ENCODE measurements at places on chromosomes 13 and 19. TPM values are rescaled to one million over a fixed set of nuclear protein-coding genes. Genes with fewer than 3 reads are reported as not detected.
A peak's percentile ranks its signal among the peaks of the same experiment; 100 is the strongest.

- no peak for DNase-seq
Measured at GRCh38 chr13:41716236-41716635, 244.7 kb downstream of the VWA8 start.

- DNase-seq: peak; percentile 47
Measured at GRCh38 chr19:2428321-2428690, 920 bp upstream of the TIMM13 start.

DNA sequence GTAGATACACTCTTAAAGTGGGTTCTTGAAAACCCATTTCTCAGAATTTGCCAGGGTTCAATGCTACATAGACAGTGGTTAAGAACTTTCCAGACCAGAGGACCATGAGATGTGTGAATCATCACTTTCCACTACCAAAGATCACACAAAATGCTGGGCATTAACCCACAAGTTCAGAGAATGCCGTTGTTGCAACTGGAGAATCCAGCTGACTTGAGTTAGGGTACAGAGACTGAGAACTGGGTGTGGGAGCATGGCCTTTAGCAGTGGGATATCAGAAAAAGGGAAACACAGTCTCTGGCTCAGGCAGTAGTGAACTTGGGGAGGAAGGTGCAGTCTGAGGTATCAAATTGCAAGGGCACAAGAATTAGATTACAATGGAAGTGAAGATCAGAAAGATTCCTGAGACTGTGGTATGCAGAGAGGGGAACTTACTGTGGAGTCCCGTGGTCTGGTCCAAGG is 51.5 kb upstream of the WDFY2 start:
- DNase-seq: no peak

DNA sequence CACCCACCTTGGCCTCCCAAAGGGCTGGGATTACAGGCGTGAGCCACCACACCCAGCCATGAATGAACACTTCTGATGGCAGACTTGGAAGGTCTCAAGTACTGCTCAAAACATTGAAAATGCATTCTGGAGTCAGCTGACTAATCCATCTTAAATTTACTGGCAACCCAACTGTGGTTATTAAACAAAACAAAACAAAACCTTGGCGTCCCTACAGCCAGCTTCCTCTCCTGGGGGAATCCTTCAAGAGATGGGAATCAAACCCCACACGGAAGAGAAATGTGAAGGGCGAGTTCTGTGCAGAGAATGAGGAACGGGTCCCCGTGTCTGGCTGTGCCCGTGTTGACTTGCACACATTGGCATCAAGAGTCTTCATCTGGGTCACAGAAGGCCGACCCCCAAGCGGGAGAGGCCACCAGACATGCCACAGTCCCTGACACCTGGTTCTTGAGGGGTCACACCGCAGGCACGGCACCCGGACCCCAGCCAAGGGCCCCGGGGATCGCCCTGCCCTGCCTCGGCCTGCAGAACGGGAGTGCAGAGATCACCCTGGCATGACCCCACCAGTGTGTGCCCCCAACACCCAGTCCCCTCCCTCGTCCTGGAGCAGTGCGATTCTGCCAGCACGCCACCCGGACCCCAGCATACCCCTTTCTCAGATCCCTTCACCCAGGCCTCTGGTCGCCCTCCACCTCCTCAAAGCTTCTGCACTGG is 3.2 kb downstream of the MAP2K2 start:
- DNase-seq: no peak

DNA sequence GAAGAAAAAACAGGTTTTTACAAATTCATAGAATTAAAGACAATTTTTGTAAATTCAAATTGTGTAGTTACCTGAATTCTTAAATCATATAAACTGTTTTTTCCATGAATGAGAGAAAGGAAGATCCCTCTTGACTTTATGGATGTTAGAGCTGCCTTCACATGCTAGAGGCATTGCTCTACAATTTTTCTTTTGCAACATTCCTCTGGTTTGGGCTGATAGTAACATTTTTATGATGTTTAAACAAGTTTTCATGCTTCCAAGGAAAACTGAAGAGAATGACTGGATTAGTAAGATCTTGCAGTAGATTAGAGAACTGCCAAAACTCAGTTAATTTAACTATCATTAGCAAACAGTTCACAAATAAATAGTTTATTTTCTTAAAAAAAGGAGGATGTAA is 250.6 kb downstream of the GPC6 start:
- DNase-seq: no peak

GRCh38 chr19:52270266-52270885 is 989 bp downstream of the ZNF766 start:
- DNase-seq: peak; percentile 22

GRCh38 chr13:76992548-76993001 is 694 bp downstream of the CLN5 start:
- peak; percentile 49 for DNase-seq

DNA sequence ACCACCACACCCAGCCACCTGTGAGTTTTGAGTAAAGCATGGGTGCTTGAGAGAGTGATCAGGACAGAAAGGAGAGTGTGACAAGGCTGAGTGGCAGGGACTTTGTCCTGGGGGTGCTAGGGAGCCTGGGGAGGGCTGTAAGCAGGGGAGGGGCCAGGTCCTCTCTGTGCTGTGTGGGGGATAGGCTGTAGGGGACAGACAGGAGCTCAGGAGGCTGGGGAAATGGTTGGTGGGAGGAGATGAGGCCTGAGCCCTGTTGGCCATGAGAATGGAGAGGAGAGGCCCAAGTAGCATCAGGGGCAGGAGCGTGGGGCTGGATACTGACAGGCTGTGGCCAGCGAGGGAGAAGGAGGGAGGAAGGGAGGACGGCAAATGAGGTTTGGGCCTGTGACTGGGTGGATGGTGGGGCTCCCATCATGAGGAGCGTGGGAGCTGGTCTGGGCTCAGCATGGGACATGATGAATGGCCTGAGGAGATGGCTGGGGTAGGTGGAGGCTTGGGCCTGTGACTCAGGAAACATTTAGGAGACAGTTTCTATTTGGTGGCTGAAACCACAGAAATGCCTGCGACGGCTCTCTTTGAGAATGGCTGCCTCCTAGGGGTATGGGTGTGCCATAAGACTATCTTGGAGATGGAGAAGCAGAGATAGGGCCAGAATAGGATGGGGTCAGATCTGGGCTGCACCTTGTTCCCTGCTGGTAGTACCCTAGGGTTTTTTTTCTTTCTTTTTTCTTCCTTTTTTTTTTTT is 25.0 kb downstream of the GRIN2D start:
- DNase-seq: no peak

DNA sequence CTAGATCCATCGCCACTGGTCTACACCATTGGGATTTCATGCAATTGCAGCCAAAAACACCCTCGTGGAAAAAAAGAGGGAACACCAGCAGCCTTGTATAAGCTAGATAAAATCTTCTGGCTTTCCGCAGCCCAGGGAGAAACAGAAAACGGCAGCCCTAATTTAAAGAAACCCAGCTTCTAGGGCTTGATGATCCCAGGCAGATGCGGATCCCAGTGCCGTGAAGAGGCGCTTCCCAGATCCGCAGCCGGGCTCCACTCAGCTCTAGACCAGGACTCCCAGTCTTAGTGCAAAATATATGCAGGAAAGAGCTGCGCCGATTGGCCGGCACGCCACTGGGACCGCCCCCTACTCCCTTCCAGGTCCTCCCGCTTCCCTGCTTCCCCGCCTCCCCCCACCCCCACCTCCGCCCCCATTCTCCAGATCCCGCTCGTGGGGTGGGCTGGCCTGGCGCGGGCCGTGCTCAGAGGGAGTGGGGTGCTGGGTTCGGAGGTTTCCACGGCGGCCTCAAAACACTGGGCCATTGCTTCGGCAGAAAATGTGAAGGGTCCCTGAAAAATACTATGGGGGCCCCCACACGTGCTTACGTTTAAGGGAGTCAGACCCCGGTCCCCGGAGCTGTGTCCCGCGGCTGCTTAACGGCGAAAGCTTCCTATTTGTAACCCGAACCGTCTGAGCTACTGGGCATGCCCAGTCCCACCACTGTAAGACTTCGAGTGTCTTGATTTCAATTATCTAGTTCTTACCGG is 63.1 kb downstream of the SERP2 start:
- DNase-seq: peak; percentile 97

- no peak for DNase-seq
Measured at GRCh38 chr13:73948848-73949529, 185.2 kb downstream of the KLF12 start.

DNA sequence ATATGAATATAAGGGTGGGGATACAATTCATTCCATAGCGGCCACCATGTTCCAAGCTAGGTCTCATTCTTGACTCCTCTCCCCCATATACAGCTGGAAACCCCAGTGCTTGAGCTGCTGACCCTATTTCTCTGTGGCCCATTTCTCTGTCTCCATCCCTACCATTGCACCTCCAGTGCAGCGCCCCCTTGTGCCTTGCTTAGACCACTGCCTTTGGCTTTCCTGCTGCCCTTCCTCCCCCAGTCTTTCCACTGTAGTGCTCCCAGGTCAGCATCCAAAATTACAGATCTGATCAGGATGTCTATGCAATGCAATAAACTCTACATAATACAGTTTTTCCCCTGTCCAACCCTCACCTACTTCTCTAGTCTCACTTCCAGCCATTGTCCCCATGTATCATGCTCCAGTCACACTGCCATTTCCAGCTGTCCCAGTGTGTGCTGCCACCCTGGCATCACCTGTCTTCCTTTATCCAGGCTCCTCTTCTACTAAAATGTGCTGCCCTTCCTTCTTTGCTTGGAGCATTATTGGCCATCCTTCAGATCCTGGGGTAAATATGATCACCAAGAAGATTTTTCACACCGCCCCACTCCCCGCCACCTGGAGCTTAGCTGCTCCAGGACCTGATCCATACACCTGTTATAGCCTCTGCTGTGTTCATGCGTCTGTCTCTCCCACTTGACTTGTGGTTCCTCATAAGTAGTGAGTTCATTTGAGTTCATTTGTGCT is 199.4 kb upstream of the IPO5 start:
- DNase-seq: no peak

DNA sequence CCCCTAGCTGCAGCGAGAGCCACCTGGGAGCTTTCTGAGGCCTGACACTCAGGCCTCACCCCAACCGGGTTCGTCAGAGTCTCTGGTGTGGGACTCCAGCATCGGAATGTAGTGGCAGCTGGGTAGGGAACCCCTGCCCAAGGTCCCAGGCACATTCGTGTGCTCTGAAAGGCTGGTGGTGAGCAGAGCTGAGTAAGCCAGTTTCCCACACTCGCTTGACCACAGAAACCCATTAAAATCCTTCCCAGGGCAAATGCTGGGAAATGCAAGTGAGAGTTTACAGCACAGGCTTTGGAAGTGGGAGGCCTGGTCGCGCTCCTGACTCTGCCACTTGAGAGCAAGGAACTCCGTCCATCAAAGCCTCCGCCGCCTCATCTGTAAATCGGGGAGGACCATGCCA is 4.2 kb downstream of the TRAPPC6A start:
- DNase-seq: no peak

- no peak for DNase-seq
Measured at GRCh38 chr19:16226878-16227836, 29.4 kb downstream of the AP1M1 start.

DNA sequence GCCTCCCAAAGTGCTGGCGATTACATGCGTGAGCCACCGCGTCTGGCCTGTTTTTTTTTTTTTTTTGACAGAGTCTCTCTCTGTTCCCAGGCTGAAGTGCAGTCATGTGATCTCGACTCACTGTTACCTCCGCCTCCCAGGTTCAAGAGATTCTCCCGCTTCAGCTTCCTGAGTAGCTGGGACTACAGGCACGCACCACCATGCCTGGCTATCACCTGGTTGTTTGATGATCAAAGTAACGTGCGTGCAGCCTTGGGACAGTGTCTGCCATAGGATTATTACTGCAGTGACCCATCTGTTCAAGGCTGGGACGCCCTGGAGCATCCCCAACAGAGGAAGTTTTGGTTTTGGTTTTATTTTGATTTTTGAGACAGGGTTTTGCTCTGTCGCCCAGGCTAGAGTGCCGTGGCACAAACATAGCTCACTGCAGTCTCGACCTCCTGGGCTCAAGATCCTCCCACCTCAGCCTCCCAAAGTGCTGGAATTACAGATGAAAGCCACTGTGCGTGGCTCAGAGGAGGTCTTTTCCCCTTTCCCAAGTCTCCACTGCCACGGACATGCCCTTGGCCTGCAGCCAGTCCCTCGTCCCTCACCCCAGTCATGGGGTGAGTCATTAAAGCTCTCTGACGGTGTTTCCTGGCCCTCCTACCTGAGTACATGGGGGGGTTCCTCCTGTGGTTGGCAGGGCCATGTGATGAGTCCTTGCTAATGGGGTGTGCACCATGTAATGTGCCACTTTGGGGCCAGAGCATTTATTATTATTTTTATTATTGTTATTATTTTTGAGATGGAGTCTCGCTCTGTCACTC is 65.6 kb downstream of the IER2 start:
- DNase-seq: no peak

DNA sequence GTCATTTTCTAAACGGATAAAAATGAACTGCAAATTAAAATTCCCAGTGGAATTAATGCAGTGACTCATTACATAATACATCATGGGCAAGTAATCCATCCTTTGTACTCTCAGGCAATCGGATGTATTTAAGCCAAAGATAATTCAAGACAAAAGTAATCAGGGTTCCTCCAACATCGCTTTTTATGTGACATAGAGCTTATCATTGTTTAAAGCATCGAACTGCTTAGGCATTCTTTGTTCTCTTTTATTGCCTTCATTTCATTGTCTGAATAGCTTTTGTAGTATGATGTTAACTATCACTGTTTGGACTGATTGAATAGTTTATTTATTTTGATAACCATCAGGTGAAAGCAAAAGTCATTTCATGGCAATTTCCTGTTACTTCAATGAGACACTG is 209.4 kb downstream of the ITGBL1 start:
- no peak for DNase-seq

DNA sequence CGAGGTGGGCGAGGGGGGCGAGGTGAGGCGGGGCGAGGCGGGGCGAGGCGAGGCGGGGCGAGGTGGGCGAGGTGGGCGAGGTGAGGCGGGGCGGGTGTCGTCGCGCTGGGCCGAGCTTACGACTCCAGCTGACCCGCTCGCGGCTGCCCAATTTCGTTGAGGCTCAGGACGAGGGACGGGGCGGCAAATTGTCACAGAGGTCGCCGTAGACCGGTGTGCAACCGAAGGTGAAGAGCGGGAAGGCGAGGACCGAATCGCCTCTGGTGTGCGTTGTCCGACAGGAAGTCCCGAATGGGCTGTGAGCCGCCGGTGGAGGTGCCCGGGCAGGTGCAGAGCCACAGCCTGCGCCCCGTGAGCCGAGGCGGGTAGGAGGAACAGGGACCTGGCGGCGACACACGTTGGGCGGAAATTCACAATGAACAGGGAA is at the start of gene LACC1:
TSS of gene LACC1 (plus strand) at position 150 of the 427 bp plus-strand sequence. CDS start 1,082 bp downstream, outside the sequence.
- DNase-seq: no peak

The CILP2 gene
- polyA plus RNA-seq: 6.5 TPM

The GDF15 gene
- 0.53 TPM for polyA plus RNA-seq

The KLK8 gene
- 1.0 TPM for polyA plus RNA-seq

The PSG5 gene
- 0.71 TPM for polyA plus RNA-seq

The ZNF497 gene
- 1.8 TPM for polyA plus RNA-seq

The COX7A1 gene
- 210 TPM for polyA plus RNA-seq

The CRB3 gene
- polyA plus RNA-seq: not detected

The CYP2A6 gene
- not detected for polyA plus RNA-seq

All from muscle of arm (tissue), 14 donors.